ENCODE measurements at places on chromosomes 1 and 21. TPM values are rescaled to one million over a fixed set of nuclear protein-coding genes. Genes with fewer than 3 reads are reported as not detected.

NPHS2 gene
- total RNA-seq: not detected

GART gene
- total RNA-seq: 38.7 TPM

PRKAB2 gene
- 7.1 TPM for total RNA-seq

PFKL gene
- total RNA-seq: 96.3 TPM

CR1L gene
- total RNA-seq: not detected

HTR1D gene
- not detected for total RNA-seq

RSBN1 gene
- total RNA-seq: 9.5 TPM

VWA1 gene
- total RNA-seq: 18.0 TPM

SLC25A33 gene
- total RNA-seq: 7.8 TPM

INAVA gene
- not detected for total RNA-seq

SH2D2A gene
- not detected for total RNA-seq
